ENCODE measurements at places on chromosomes 5 and 9. TPM values are rescaled to one million over a fixed set of nuclear protein-coding genes. Genes with fewer than 3 reads are reported as not detected.

- H3K4me3 ChIP-seq, result no peak overlapping the region
- H3K27me3 ChIP-seq, result peaks cover 12% of the 10 kb centered on the region
- no peaks in the 10 kb centered on the region for H3K36me3 ChIP-seq
- no peak overlapping the region for H3K27ac ChIP-seq
Observed at GRCh38 chr9:126108240-126108639, 218.4 kb upstream of the MVB12B start.

- no peak overlapping the region for H3K4me3 ChIP-seq
- H3K36me3 ChIP-seq, result no peaks in the 10 kb centered on the region
- no peaks in the 10 kb centered on the region for H3K4me1 ChIP-seq
- H3K27me3 ChIP-seq, result peaks cover 7% of the 10 kb centered on the region
- DNase-seq, result no peak
- H3K27ac ChIP-seq, result no peak overlapping the region
Observed at GRCh38 chr5:170161069-170161468, 55.4 kb downstream of the FOXI1 start.

DNA sequence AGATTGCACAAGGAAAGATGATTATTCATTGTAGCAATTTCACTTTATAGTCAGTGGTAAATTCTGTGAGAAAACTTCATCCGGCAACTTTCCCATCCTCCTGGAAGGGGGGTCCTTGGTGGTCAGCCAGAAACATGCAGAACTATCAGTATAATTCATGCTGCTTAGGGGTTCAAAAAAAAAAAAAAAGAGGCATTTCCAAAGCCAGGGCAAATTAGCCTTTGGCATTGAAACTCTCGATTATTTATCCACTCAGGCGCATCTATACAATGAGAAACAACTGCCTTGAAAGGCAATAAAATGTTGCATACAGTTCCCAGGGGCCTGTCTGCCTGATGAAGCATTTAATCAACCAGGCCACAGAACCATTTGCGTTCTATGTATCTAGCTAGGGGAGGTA, 263.3 kb downstream of the TMEM167A start:
- H3K27ac ChIP-seq, result no peak overlapping the region
- no peak for DNase-seq
- H3K4me3 ChIP-seq, result no peak overlapping the region
- no peaks in the 10 kb centered on the region for H3K4me1 ChIP-seq

- H3K27ac ChIP-seq, result no peak overlapping the region
- H3K36me3 ChIP-seq, result no peaks in the 10 kb centered on the region
- no peak overlapping the region for H3K4me3 ChIP-seq
- H3K27me3 ChIP-seq, result peaks cover 48% of the 10 kb centered on the region
- DNase-seq, result no peak
Observed at GRCh38 chr5:72152545-72152944, 45.3 kb downstream of the MAP1B start.

GRCh38 chr5:90483206-90483605, 8.5 kb downstream of the POLR3G start:
- no peak overlapping the region for H3K4me3 ChIP-seq
- H3K27ac ChIP-seq, result no peak overlapping the region
- peaks cover 3% of the 10 kb centered on the region for H3K4me1 ChIP-seq
- DNase-seq, result no peak

DNA sequence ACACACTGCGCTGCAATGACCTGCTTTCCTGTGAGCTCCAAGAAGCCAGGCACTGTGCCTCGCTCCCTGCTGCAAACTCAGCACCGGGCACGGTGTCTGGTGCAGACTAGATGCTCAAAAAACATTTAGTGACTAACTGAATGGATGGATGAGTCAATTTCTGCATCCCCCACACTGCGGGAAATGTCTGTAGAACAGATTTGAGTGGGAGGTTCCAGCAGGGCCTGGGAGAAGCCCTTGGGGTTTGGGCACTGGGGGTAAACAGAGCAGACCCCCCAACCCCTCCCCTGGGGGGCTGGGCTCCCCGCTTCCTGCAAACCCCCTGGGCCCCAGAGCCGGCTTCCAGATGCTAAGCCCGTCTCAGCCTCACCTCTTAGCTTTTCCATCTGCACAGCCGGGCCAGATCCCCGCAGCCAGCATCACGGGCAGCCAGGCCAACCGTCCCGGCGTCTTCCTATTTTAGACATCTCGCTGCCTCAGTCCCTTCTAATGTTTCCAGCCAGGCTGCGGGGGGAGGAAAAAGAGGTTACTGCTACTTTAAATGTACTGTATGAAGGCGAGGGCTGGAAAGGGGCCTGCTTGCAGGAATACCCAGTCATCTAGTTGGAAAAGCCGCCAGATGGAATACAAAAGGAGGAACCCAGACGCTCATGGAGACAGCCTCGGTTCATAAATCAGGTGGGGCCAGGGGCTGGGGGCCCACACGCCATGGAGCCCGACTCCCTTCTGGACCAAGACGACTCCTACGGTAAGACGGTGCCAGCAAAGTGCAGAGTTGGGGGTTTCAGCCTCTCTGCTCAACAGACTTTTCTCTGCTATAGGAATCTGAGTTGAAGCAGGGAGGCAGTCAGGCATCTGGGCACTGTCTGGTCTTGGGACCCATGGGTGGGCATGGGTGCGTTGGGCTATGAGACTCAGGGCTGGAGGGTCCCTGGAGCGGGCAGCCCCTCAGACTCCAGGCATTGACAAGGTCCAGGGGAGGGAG, 67.1 kb upstream of the GGTA1 start:
- no peaks in the 10 kb centered on the region for H3K27me3 ChIP-seq
- H3K27ac ChIP-seq, result no peak overlapping the region
- no peak overlapping the region for H3K4me3 ChIP-seq
- no peaks in the 10 kb centered on the region for H3K4me1 ChIP-seq
- H3K36me3 ChIP-seq, result no peaks in the 10 kb centered on the region
- no peak for DNase-seq

DNA sequence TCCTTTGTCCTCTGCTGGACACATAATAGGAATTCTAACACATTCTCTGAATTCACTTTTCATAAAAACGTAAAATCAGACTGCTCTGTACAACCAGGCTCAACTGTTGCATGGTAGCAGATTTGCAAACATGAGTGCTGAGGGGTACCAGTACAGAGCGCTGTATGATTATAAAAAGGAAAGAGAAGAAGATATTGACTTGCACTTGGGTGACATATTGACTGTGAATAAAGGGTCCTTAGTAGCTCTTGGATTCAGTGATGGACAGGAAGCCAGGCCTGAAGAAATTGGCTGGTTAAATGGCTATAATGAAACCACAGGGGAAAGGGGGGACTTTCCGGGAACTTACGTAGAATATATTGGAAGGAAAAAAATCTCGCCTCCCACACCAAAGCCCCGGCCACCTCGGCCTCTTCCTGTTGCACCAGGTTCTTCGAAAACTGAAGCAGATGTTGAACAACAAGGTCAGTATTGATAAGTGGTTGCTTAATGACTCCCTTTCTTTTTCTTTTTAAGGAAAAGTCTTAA, 11.1 kb downstream of the PIK3R1 start:
- DNase-seq, result no peak
- H3K27me3 ChIP-seq, result no peaks in the 10 kb centered on the region
- H3K27ac ChIP-seq, result no peak overlapping the region
- peaks cover 57% of the 10 kb centered on the region for H3K36me3 ChIP-seq
- H3K4me3 ChIP-seq, result no peak overlapping the region

The SPATA31C1 gene
- total RNA-seq, result not detected

The HSPA5 gene
- total RNA-seq, result 155 TPM

The GCNT4 gene
- total RNA-seq, result 1.6 TPM

Data from activated CD4-positive, alpha-beta memory T cell treated with anti-CD3 and anti-CD28 coated beads, Interleukin-2, amount 10 ng/mL, durations not matched to agents 7 days and 5 days (primary cell).